Body of pancreas (tissue), 4 donors: ENCODE measurements at places on chromosomes 6 and 20. TPM values are rescaled to one million over a fixed set of nuclear protein-coding genes. Genes with fewer than 3 reads are reported as not detected.

DNA sequence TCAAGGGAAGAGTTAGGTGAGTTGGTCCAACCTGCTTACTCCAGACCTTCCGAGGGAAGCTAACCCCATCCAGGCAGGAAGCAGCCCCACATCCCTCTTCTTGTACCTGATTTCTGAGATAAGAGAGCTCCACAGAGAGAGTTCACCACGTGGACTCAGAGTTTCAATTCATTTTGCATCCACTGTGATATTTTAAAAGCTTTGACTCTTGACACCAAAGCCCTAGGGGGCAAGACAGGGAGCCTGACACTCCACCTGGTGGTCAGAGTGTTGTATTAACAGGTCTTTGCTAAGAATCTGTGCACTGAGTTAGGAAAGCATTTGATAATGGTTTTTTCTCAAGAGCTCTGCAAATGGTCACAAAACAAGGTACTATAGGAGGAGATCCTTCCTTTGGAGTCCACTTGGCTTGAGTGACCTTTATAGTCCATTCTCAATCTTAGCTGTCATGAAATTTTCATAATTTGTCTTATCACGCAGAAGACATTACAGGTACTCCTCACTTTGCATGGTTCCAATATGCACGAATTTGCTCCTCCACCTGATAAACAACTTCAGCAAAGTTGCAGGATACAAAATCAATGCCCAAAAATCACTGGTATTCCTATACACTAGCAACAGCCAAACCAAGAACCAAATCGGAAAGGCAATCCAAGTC is 56.2 kb upstream of the RIPOR2 start:
- H3K4me3 ChIP-seq = no peak overlapping the region
- H3K36me3 ChIP-seq = no peaks in the 10 kb centered on the region
- no peak overlapping the region for H3K27ac ChIP-seq
- DNase-seq = peak; percentile 64

- H3K27me3 ChIP-seq = peaks cover 6% of the 10 kb centered on the region
- no peak for DNase-seq
- no peak overlapping the region for H3K27ac ChIP-seq
Observed at GRCh38 chr6:36301085-36301658, 31.3 kb downstream of the PNPLA1 start.

DNA sequence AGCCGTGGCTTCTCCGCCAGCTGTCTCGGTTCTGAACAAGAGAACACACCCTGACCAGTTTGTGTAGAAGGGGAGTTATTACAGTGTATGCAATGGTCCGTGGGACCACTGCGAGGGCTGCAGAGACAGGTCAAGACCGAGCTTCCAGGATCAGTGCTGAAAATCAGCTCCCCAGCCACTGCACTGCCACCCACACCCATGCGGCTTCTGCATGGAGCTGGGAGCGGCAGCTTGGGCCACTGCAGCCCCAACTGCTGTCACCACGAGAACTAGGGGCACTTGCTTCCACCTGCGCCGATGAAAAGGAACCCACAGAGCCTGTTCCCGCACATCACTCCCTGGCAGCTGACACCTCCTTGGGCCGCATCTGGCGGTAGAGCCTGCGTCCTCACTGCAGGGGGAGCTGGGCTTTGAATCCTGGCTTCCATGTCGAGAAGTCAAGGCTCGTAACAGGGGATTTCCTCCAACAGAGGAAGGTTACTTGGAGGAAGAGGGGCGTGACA is 56.2 kb downstream of the TMEM242 start:
- H3K27ac ChIP-seq = no peak overlapping the region
- no peak for DNase-seq
- H3K4me1 ChIP-seq = peaks cover 13% of the 10 kb centered on the region
- no peak overlapping the region for H3K4me3 ChIP-seq
- no peaks in the 10 kb centered on the region for H3K36me3 ChIP-seq
- no peaks in the 10 kb centered on the region for H3K27me3 ChIP-seq

CPNE5 gene
- total RNA-seq = 0.78 TPM

GRCh38 chr6:95629551-95629950 is 52.2 kb downstream of the MANEA start:
- no peaks in the 10 kb centered on the region for H3K36me3 ChIP-seq
- DNase-seq = no peak
- H3K27ac ChIP-seq = no peak overlapping the region
- no peaks in the 10 kb centered on the region for H3K27me3 ChIP-seq
- H3K4me1 ChIP-seq = no peaks in the 10 kb centered on the region
- H3K4me3 ChIP-seq = no peak overlapping the region

DNA sequence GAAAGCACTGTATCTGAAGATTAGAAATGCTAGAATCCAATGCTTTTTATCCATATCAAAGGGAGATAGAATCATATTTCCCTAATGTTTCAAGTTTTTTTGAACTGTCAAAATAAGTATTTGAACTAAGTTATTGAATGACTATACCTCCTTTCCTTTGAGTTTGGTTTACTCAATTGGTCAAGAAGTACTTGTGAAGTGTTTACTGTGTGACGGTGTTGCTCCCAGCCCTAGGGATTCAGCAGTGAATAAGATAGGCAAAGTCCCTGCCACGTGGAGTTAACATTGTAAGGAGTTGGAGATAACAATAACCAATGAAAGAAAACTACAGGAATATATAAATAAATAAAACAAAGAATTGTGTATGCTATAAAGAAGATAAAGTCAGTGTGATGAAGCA is 535.9 kb downstream of the FRK start:
- no peaks in the 10 kb centered on the region for H3K4me1 ChIP-seq
- DNase-seq = no peak
- H3K27me3 ChIP-seq = no peaks in the 10 kb centered on the region
- no peaks in the 10 kb centered on the region for H3K36me3 ChIP-seq
- H3K4me3 ChIP-seq = no peak overlapping the region
- no peak overlapping the region for H3K27ac ChIP-seq

DNA sequence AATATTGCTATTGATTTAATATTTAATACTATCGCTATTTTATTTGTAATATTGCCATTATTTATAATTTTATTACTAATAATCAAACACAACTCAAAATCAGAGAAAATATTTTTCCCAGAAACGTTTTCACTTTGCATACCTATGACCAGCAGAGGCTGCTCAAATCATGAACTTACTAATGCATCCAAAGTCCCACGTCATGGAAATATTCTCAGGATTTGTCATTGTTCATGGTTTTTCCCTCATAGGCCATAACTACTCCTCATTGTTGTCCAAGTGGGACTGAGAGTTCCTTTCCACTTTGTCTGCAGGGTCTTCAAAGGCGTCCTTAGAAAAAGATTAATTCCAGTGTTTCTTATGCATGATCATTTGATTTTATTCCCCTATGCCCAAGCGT is 344.8 kb downstream of the THBS2 start:
- H3K27me3 ChIP-seq = no peaks in the 10 kb centered on the region
- no peak overlapping the region for H3K4me3 ChIP-seq
- H3K4me1 ChIP-seq = peaks cover 11% of the 10 kb centered on the region
- no peaks in the 10 kb centered on the region for H3K36me3 ChIP-seq
- no peak overlapping the region for H3K27ac ChIP-seq

GRCh38 chr20:14910126-14910525 is 572.7 kb upstream of the FLRT3 start:
- H3K27ac ChIP-seq = no peak overlapping the region
- H3K4me3 ChIP-seq = no peak overlapping the region
- H3K36me3 ChIP-seq = no peaks in the 10 kb centered on the region
- H3K4me1 ChIP-seq = no peaks in the 10 kb centered on the region

- no peaks in the 10 kb centered on the region for H3K36me3 ChIP-seq
- H3K4me3 ChIP-seq = no peak overlapping the region
- peaks cover 58% of the 10 kb centered on the region for H3K4me1 ChIP-seq
- no peak overlapping the region for H3K27ac ChIP-seq
Observed at GRCh38 chr6:163533443-163533842, 118.9 kb downstream of the QKI start.

DNA sequence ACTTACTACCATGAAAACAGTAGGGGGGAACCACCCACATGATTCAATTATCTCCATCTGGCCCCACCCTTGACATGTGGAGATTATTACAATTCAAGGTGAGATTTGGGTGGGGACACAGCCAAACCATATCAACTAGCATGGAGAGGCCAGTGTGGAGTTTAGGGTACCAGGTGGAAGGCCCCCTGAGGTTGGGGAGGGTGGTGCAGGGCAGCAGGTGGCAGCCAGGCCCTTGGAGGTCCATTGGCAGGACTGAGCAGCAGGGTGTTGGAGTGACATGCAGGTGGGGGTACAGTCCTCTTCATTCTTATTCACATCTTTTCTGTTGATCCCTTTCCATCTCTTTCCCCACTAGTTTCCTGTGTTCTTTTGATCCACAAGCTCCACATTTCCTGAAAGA is 42.9 kb downstream of the PHACTR3 start:
- H3K27me3 ChIP-seq = no peaks in the 10 kb centered on the region
- no peak for DNase-seq
- no peaks in the 10 kb centered on the region for H3K4me1 ChIP-seq
- H3K4me3 ChIP-seq = no peak overlapping the region
- no peaks in the 10 kb centered on the region for H3K36me3 ChIP-seq

ABCC10 gene
- 17.1 TPM for total RNA-seq

METTL24 gene
- 4.0 TPM for total RNA-seq

IPCEF1 gene
- 3.0 TPM for total RNA-seq

GRCh38 chr6:128456510-128457230 is 63.7 kb downstream of the PTPRK start:
- no peaks in the 10 kb centered on the region for H3K27me3 ChIP-seq
- peaks cover 23% of the 10 kb centered on the region for H3K4me1 ChIP-seq
- DNase-seq = no peak
- H3K4me3 ChIP-seq = no peak overlapping the region
- H3K36me3 ChIP-seq = no peaks in the 10 kb centered on the region

DNA sequence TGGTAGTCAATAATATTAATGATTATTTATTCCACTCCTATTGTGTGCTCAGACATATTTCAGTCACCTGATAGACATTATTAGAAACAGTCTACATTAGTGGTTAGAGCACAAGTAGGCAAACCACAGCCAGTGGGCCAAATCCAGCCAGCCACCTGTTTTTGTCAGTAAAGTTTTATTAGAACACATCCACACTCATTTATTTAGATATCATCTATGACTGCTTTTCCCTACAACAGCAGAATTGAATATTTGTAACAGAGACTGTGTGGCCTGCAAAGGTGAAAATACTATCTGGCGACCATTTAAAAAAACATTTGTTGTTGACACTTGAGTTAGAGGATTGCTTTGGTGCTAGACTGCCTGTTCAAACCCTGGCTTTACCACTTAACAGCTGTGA is 220.0 kb upstream of the ZFP64 start:
- H3K4me3 ChIP-seq = no peak overlapping the region
- H3K27ac ChIP-seq = no peak overlapping the region
- H3K4me1 ChIP-seq = no peaks in the 10 kb centered on the region
- no peaks in the 10 kb centered on the region for H3K36me3 ChIP-seq

DNA sequence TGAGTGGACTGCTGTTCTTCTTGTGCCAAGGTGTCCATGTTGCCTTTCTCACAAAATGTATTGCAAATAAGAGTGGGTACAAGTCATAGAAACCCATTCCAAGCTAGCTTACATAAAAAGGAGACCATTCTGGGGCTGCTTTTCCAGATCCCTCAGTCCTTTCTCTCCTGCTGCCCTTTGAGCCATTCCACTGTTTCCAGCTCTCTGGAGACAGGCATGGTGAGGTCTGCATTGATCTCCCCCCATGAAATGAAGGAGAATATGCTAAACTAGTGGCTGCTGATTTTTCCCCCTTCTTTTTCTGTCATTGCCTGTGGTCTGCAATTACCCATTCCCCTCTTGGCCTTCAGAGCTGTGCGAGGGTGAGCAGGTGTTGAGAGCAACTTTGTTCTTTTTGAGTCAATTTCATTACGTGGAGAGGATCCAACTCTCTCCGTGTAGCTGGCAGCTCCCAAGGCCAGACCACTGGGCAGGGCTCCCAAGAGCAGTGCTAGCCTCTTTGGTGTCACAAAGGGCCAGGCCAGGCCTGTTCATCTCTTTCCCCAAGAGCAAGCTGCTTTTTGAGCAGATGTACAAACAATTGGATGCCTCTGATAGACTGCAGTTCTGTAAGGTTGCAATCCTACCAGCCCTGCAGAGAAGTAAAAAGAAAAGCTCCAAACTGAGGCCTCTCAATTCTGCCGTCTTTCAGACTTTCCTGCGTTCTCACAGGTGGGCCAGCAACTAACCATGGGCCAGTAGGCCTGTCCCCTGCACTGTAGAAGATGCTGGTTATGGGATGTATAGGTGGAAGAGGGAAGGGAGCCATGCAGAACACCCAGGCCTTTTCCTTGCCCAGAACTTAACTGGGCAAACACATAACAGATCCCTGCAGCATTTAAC is 96.1 kb upstream of the ARMC2 start:
- H3K4me3 ChIP-seq = no peak overlapping the region
- peak overlapping the region; percentile 74 for H3K27ac ChIP-seq
- H3K27me3 ChIP-seq = no peaks in the 10 kb centered on the region
- peak; percentile 89 for DNase-seq
- H3K36me3 ChIP-seq = no peaks in the 10 kb centered on the region

PHACTR1 gene
- 12.9 TPM for total RNA-seq

NKX2-4 gene
- not detected for total RNA-seq

DNA sequence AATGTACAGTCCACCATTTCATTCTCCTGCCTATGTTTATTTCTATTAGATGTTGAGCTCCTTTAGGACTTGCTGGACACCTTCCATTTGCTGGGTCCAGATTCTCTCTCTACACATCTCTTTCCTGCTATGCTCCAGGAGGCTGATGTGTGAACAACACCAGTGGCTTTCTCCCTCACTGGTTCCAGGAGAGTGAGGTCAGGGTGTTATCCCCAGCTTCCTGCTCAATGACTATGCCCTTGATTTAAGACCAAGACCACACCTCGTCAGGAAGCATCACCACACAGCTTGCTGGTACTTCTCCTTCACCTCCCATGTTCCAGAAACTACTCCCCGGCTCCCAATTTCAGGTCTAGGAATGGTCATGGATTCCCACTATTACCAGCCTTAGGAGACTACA is 31.3 kb upstream of the E2F3 start:
- no peaks in the 10 kb centered on the region for H3K4me1 ChIP-seq
- no peak overlapping the region for H3K27ac ChIP-seq
- DNase-seq = no peak
- no peaks in the 10 kb centered on the region for H3K36me3 ChIP-seq

DNA sequence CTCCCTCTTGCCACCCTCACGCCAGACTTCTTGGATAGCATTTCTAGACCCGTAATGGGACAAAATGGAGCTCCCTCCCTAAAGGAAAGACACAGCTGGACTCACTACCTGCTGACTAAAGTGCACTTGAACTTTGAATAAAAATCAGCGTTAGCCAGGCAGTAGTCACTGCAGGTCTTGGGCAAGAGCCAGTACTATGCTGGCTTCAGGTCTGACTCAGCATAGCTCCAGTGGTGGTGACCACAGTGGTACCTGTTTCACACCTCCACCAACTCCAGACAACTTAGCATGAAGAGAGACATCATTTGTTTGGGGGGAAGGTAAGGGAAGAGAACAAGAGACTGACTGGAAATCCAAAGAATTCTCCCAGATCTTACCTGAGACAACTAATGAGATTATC is 906.8 kb downstream of the GRIK2 start:
- no peaks in the 10 kb centered on the region for H3K27me3 ChIP-seq
- H3K27ac ChIP-seq = no peak overlapping the region
- no peak for DNase-seq

DNA sequence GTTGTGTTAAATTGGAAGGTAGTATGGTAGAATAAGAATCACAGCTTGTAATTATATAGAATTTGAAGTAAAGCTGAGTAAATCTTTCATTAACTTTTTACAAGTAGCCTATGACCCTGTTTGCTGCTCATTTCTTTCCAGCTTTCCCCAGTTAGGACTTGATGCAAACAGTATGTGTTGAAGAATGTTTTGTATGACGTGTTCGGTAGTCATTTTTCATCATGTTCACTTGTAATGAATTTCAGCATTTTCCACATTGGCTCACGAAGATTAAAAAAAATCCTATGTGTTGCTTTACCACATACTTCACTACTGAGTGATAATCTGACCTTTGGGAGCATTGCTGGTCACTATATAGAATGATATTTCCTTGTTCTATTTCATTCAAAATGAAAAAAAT is 162.4 kb downstream of the CDKAL1 start:
- no peak overlapping the region for H3K4me3 ChIP-seq
- no peak for DNase-seq
- peaks cover 41% of the 10 kb centered on the region for H3K4me1 ChIP-seq
- no peak overlapping the region for H3K27ac ChIP-seq
